Fibroblast of villous mesenchyme (primary cell): ENCODE measurements at places on chromosomes 5 and 9. TPM values are rescaled to one million over a fixed set of nuclear protein-coding genes. Genes with fewer than 3 reads are reported as not detected.
A peak's percentile ranks its signal among the peaks of the same experiment; 100 is the strongest.

GRCh38 chr9:29332789-29333188, 1759.5 kb upstream of the C9orf72 start:
- peak; percentile 73 for DNase-seq

DNA sequence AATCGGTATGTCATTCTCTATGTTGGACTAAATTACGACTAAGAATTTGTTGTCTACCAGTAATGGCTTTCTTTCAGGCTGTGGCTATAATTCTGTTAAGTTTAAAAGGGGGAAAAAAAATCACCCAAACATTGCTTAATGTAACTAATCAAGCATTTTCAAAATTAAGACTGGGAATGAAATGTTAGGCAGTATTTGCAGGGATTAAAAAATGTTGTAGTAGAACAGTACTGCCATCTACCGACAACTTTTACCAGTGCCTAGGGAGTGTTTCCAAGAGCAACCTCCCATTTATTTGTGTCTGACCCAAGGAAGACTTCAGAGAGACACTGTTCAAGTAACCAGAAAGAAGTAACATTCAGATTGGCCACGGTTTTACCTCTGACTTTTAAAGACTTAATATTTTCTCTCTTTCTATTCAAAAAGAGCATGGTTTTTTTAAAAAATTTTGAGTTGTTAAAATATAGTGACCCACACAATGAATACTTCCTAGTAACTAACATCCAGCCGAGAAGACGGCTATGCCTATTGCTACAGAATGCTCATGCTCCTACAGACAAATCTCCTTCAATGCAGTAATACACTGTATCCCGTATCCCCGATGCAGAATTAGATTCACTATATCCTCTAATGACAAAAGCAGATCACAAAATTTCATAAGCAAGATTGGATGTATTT, 92.4 kb downstream of the ARL15 start:
- DNase-seq = peak; percentile 83

DNA sequence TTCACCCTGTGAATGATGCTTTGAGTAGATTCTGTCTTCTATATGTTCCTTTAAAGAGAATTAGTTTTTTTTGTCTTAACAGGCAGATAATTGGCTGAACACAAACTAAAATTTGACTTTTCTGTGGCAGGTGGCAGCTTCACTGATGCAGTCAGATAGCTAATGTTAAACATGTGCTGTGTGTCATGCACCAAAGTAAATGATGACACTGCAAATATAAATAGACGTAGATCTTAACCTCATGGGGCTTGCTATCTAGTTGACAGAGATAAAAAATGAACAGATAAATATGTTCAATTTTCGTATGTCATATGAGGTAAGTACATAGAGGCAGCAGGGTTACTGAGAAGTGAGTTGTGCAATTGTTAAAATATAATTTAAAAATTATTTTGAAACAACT, 82.7 kb downstream of the PARP8 start:
- DNase-seq = no peak

DNA sequence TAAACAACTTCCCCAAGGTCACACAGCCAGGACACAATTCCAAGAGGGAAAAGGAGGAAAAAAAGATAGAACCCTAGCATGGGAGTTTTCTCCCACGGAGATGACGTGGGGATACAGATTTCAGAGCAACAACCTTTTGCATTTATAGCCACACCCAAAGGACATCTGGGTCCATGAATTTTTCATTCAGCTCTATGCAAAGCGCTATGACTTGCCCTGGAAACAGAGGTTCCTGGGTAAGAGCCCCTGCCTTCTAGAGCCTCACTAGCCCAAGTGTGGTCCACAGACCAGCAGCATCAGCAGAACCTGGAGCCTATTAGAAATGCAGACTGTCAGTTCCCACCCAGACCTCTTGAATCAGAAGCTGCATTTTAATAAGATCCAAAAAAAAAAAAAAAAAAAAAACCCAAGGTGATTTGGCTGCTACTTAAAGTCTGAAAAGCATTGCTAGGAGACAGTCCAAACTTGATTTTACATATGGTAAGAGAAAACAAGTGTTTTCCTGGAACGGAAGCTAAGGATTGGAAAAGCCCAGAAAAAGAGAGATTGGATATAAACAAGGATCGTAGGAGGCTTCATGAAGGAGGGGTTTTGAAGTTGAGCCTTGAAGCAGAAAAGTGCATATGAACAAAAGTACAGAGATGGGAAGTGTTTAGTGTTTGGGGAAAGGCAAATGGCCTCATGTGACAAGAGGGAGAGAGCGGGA, 17.6 kb upstream of the ADAM19 start:
- no peak for DNase-seq

GLIPR2 gene
- total RNA-seq = 29.4 and 55.7 TPM in 2 replicates

RPL35 gene
- total RNA-seq = 1,727 and 1,986 TPM in 2 replicates

DNA sequence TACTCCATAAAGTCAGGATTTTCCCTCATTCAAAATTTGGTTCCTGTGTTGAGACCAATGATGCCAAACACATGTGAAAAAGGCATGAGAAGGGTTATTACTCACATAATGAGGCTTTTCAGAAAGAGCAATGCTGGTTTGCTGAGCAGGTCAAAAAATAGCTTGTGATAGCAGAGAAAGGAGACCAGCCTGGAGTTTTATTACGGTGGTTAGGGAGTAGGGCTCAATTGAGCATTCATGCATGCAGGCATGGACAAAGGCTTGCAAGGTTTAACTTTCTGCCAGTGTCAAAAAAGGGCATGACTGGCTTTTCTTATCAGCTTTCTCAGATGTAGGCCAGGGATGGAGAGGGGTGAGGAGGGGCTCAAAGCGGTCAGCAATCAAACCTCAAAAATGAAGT, 628.3 kb downstream of the DNAH5 start:
- no peak for DNase-seq

RANBP17 gene
- 28.0 and 33.7 TPM in 2 replicates for total RNA-seq

DNA sequence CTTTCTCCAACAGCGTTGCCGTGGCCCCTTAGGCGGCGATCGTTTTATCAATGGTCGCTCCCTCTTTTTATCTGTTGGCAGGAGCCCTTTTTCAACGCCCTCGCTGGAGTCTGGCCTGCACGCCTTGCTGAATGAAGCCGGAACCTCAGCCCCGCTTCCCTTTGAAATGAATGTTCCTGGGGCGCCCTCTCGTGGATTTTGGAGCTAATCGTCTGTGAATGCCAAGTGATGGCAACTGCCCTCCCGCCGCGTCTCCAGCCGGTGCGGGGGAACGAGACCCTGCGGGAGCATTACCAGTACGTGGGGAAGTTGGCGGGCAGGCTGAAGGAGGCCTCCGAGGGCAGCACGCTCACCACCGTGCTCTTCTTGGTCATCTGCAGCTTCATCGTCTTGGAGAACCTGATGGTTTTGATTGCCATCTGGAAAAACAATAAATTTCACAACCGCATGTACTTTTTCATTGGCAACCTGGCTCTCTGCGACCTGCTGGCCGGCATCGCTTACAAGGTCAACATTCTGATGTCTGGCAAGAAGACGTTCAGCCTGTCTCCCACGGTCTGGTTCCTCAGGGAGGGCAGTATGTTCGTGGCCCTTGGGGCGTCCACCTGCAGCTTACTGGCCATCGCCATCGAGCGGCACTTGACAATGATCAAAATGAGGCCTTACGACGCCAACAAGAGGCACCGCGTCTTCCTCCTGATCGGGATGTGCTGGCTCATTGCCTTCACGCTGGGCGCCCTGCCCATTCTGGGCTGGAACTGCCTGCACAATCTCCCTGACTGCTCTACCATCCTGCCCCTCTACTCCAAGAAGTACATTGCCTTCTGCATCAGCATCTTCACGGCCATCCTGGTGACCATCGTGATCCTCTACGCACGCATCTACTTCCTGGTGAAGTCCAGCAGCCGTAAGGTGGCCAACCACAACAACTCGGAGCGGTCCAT, 10.0 kb downstream of the S1PR3 start:
- DNase-seq = peak; percentile 90

- no peak for DNase-seq
These were observed 79.3 kb upstream of the PTGER4 start for GRCh38 chr5:40600383-40600782.

GRCh38 chr9:124320062-124320973, 62.6 kb downstream of the NEK6 start:
- DNase-seq = peak; percentile 68

DNA sequence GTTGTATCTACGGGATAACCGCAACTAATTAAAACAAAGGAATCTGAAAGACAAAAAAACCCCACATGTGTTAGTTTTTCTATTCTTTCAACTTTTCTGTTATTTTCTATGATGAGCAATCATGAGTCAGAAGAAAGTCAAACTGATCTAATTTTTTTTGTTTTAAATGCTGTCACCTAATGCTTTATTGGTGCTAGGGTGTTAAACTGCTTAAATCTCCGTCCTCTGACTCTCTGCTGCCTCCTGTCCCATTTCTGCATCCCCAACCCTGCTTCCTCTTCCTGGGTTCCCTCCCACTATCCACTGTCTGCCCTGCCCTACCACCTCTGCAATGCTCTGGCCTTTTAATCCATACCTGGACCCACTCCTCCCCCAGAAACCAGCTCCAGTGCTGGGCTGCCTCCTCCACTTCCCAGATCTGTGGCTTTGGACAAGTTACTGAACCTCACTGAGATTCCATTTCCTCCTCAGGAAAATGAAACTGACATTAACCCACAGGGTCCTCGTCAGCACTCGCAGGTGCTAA, 15.7 kb downstream of the PTPN3 start:
- DNase-seq = no peak

DNA sequence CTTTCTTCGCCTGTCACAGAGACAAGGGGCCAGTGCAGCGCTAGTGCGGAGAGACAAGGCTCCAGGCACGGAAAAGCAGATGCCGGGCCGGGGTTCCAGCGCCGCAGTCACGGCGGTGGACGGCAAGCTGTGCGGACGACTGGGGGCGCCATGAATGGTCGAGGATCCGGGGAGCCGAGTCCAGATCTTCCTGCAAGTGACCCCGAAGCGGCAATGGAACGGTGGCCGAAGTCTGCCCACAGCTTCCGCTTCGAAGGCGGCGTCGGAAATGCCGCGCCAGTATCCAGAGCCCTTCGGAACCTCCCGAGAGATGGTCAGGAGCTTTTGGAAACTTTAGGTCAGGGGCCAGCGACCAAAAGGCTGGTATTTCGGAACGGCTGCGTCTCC, 601 bp upstream of the FAF2 start:
- DNase-seq = no peak

FOXD4 gene
- total RNA-seq = under 0.01 and 0.43 TPM in 2 replicates

DNA sequence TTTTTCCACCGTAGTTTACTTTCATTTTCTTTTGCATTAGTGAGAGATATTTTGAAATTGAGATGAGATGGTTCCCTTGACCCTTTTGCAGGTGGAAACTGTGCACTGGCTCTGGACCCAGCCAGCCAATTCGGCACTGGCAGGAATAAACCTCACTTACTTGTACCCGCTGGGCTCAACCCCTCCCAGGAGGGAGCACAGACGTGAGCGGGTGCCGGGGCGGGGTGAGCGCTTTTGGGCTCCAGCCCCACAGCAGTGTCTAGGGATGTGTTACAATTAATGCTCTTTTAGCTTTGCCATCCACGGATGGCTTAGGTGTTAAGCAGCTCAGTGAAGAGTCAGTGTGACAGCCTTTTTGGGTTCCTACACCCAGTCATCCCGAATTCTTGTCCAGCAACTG, 766.1 kb upstream of the CHD1 start:
- DNase-seq = no peak

GABRA1 gene
- total RNA-seq = not detected in 2 replicates

TMEM203 gene
- total RNA-seq = 33.2 and 40.2 TPM in 2 replicates

GRCh38 chr5:75948438-75948837, 134.7 kb upstream of the SV2C start:
- DNase-seq = no peak

PDE6A gene
- under 0.01 TPM in 1 of 2 replicates, not detected in the other for total RNA-seq

DNA sequence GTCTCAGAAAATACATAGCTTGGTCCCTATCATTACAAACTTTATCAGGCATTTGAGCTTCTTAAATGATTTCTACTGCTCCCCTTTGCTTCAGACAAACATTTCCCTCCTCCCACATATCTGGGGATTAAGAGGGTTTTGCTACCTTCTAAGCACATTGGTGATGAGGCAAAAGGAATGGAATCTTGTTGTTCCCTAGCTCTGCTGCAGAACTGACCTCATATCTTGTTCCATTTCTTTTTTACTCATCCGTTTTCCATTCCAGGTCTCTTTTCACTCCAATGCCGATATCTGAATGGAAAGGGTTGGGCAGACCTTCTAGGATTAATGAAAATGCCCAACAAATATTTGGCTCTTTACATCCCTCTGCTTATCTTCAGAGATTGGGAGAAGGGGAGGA, 444.6 kb downstream of the ZNF608 start:
- peak; percentile 76 for DNase-seq

ALDOB gene
- not detected in 2 replicates for total RNA-seq

DNA sequence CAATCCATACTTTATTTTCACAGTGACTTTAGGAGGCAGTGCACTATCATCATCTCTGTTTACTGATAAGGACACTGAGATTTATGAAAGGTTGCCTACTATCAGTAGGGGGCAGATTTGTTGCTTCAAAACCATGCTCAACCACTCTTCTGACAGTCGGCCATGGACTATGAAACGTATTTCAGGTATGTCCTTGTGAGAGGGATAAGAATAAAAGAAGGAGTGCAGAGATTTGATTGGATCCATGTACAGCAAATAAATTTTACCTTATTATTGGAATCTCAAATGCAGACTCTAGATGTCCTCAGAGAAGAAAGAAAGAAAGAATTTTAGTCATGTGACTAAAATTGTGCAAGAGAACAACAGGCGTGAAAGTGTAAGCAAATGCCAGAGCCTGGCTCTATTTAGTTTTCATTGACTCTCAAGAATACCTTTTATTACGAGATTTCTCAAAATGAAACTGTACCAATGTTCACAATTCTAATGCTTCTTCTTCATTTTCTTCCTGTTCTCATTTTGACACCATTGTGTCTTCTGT, 296.6 kb upstream of the RASA1 start:
- peak; percentile 52 for DNase-seq

DNA sequence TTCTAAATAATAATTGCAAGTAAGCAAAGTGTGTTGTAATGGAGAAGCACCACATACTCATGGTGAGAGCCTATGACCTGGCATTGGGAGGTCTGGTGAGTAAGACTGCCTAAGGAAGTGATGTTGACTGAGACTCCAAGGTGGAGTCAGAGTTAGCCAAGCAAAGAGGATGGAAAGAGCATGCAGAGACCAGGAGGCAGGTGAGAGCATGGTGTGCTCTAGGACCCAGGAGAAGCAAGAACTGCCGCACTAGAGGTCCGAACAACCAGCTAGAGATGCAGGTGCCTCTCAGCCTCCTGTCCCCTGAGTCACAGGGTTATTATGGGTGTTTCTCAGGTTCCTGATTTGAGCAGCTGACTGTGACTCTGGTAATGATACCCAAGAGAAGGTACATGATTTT, 27.3 kb downstream of the ANP32B start:
- DNase-seq = peak; percentile 6

TXNDC8 gene
- not detected in 2 replicates for total RNA-seq

IL3 gene
- not detected in 2 replicates for total RNA-seq

GPR150 gene
- total RNA-seq = 0.32 and 0.43 TPM in 2 replicates

DNA sequence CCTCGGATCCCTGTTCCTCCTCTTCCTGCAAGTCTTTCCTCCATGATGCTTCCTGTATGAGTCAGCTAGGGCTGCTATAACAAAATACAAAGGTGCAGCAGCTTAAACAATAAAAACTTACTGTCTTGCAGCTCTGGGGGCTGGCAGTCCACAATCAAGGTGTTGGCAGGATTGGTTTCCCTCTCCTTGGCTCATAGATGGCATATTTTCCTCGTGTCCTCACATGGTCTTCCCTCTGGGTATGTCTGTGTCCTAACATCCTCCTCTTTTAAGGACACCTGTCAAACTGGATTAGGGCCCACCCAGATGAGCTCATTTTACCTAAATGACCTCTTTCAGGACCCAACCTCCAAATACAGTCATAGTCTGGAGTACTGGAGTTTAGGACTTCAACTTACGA, 117.5 kb downstream of the MED10 start:
- no peak for DNase-seq

IFNA21 gene
- not detected in 2 replicates for total RNA-seq

- no peak for DNase-seq
These were observed 40.5 kb downstream of the BOD1 start for GRCh38 chr5:173575985-173576384.

SLC24A2 gene
- total RNA-seq = under 0.01 TPM in 1 of 2 replicates, not detected in the other
